ENCODE measurements at places on chromosomes 12 and 14.

GRCh38 chr12:18895946-18896345 lies 158.0 kb downstream of the CAPZA3 start:
- DNase-seq = no peak

DNA sequence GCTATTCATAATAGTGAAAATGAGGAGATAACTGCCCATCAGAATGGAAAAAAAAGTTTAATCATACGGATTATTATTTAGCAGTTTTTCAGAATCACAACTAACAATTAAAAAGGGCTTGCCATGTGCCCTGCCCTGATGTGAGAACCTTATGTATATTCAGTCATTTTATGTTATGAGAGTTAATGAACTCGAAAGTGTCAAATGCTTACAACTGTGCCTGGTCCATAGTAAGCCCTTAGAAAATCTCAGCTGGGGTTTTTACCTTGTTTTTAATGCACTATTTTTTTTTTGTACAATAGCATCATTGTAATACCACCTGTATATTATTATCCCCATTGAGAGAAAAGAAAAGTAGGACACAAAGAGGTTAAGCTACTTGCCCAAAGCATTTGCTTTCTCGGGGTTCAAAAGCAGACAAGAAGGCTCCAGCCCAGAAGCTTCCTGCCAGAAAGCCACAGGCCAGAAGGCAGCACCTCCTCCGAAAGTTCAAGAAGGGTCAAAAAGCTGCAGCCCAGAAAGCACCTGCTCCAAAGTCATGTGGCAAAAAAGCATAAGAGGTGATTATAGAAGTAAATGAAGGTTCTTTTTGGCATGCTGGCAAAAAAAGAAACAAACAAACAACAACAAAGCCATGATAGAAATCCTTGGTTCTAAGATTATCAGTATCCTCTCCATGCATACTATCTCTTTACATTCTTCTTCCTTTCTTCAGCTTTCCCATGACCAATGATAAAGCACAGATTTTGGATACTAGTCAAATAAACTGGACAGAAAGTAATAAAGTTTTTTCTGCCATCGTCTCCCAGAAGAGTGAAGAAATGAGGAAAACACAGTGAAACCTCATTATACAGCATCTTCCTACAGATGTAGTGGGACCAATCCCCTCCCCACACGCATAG lies 59.1 kb upstream of the NAP1L1 start:
- DNase-seq = no peak

- DNase-seq = peak; percentile 45
Observed at GRCh38 chr14:61188196-61188595, 92.9 kb downstream of the TMEM30B start.

- DNase-seq = no peak
Observed at GRCh38 chr12:42402821-42403411, 76.9 kb downstream of the PPHLN1 start.

DNA sequence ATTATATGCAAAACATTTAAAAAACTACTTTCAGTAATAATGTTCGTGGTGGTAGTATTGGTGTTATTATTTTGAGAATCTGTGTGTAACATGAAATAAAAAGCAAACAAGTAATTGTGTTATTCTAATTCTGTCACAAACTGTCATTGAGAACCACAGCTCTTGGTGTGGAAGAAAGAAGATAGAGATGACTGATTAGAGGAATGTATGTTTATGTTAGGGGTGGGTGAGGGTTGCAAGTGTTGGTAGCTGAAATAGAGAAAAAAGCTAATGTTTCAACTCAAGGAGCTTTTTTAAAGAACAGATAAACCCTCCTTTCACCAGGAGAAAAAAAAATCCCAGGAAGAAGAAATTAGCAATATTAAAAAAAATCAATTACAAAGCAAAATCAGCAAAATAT lies 18.3 kb downstream of the DNM1L start:
- DNase-seq = no peak

DNA sequence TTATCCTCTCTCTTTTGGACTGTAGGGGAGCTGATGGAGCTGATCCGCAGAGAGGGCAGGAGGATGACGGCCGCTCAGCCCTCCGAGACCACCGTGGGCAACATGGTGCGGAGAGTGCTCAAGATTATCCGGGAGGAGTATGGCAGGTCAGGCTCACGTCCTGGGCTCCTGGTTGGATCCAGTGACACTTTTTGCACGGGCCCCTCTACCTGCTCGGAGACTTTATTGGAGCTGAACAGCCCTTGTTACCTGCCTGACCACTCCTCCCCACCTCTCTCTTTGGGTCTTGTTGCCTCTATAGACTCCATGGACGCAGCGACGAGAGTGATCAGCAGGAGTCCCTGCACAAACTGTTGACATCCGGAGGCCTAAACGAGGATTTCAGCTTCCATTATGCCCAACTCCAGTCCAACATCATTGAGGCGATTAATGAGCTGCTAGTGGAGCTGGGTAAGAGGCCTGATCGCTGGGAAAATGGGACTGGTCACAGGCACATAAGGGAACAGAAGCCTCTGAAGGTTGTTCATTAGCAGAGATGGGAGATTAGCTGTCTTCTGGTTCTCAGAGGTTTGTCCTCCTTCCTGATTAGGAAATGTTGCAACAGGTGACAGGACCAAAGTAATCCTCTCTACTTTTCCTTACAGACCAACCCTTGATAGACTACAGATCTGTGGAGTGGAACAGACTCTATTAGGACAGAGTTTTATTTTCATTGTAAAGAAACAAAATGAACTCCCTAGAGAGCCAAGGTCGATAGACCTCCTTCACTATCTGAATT lies 718 bp downstream of the EIF2B2 start:
- DNase-seq = no peak

- DNase-seq = no peak
Observed at GRCh38 chr12:127619869-127620734, 646.9 kb upstream of the TMEM132C start.

DNA sequence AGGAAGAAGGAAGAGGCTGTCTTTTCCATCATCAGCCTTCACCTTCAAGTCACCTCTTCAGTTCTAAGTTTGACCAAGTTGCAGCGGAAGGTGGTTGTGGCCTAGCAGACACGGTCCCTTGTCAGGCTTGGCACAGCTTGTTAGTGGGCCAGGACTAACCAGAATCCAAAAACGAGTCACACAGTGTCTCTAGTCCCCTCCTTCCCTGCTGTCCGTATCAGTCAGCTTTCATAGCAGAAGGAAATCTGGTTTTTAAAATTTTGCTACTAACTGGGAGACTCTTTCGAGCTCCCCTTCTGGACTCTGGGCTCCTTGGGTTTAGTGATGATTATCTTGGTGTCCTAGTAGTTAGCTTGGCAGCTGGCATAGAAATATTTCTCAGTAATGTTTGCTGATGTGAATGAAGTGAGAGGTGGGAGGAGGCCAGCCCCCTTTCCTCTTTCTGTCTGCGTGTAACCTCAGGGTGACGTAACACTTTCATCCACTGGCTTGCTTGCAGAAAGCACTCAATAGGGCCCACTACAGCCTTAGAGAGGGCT lies 3.8 kb downstream of the ETV6 start:
- no peak for DNase-seq

- no peak for DNase-seq
Observed at GRCh38 chr14:74429221-74429691, 3.2 kb upstream of the SYNDIG1L start.

- no peak for DNase-seq
Observed at GRCh38 chr12:22641353-22642053, 16.5 kb downstream of the ETNK1 start.

- no peak for DNase-seq
Observed at GRCh38 chr14:31257244-31257553, 49.6 kb upstream of the HECTD1 start.

- DNase-seq = no peak
Observed at GRCh38 chr12:54134850-54135249, 53.9 kb downstream of the SMUG1 start.

DNA sequence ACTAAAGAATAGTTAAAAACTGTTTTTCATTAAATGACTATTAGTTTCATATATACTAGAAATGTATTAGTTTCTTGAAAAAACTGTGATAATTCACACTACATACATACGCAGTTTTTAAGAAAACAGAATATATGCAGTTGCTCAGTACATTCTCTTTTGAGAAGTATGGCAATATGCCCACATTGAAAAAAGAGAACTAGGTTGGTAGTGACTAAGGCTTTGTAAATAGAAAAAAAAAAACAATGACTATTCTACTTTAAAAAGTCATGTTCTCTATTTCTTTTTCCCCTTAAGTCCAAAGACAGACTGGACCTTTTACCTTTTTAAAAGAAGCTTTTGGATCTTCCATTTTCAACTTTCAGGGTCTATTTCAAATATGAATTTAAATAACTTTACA lies 25.0 kb downstream of the SNX6 start:
- DNase-seq = no peak

DNA sequence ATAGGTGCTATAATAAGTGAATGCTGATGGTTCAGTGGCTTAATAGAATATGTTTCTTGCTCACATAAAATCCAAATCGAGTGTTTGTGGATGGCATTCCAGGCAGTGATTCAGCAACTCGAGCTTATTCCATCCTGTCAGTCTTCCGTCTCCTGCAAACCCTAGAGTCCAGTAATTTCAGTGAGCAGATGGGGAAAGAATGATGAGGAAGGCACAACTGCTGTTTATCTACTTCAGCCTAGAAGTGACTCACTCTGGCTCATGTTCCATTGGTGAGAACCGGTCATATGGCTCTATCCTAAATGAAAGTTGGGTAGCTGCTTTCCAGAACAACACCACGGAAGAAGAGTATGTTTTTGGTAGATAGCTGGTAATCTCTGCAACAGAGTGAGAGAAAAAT lies 421.8 kb upstream of the PDE3A start:
- no peak for DNase-seq

DNA sequence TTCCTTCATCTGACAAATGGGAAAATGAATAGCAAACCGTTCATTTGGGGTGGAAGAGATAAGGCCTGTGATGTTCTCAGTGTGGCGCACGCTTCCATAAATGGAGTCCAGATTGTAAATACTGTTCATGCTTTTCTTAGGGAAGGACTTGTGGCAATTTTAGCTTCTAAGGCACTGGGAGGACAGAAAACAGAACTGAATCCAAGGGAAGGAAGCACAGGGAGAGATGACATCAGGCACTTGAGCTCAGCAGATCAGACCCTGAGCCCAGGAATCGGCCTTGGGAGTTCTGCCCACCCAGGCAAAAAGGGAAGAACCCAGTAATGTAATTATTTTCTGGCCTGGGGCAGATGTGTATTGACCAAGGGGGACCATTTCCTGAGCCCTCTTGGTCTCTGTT lies 7.2 kb upstream of the SH2B3 start:
- no peak for DNase-seq

DNA sequence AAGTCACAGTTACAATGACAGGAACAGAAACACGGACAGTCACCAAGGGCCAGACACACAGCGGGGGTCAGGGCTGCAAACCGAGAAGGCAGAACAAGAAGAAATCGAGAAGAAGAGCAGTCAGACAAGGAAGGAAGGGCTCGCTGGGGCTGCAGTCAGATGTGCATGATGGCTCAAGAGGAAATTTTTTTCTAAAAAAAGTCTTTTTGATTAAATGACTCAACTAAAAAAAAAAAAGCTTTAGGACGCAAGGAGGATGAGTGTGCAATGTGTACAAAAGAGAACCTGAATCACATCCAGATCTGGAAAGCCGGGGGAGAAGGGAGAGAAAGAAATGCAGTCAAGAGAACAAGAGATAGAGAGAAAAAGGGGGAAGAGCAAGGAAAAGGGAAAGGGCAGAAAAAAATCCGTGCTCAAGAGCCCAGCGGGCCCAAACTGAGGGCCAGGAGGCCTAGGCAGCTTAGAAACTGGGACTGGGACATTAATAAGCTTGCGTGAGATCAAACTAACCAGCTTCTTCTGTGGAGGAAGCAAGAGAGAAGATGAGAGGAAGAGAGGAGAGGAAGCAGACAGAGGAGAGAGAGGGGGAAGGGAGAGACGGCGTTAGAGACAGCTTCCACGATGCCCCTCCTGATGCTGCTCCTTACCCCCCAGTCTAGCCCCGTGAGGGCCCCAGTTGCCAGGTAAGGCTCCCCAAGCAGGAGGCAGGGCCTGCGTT lies 6.7 kb downstream of the IFFO1 start:
- DNase-seq = no peak

GRCh38 chr12:131471946-131472732 lies 238.8 kb upstream of the SFSWAP start:
- no peak for DNase-seq

DNA sequence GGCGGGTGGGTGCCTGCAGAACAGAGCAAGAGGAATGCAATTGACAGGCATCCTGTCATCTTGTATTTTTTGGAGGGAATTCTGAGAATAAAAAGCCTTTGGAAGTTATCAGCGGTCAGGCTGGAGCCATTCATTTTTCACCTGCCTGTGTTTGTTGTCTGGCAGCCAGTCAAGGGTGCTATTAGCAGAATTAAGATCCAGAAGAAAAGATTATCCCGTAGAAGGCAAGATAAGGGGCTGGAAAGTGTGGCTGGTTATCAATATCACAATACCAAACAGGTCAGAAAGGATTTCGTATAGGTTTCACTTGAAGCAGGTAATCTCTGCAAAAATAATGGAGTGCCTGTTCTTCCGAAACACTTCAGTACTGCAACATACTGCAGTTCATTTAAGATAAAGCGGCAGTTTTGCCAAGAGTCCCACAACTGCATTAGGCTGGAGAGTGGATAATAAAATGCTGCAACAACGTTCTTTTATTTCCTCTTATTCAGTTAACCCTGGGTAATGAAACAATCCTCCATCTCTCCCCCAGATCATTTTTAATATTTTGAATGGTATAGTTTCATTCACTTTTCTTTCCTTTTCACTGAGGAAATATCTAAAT lies 171.2 kb upstream of the CDKN3 start:
- DNase-seq = no peak

- DNase-seq = no peak
Observed at GRCh38 chr12:121448771-121449315, 48.9 kb downstream of the RNF34 start.

- DNase-seq = no peak
Observed at GRCh38 chr14:74804219-74804825, 41.2 kb downstream of the YLPM1 start.

- DNase-seq = no peak
Observed at GRCh38 chr12:129064209-129064855, 211.1 kb downstream of the GLT1D1 start.

- DNase-seq = no peak
Observed at GRCh38 chr12:26704214-26704613, 128.8 kb downstream of the ITPR2 start.

DNA sequence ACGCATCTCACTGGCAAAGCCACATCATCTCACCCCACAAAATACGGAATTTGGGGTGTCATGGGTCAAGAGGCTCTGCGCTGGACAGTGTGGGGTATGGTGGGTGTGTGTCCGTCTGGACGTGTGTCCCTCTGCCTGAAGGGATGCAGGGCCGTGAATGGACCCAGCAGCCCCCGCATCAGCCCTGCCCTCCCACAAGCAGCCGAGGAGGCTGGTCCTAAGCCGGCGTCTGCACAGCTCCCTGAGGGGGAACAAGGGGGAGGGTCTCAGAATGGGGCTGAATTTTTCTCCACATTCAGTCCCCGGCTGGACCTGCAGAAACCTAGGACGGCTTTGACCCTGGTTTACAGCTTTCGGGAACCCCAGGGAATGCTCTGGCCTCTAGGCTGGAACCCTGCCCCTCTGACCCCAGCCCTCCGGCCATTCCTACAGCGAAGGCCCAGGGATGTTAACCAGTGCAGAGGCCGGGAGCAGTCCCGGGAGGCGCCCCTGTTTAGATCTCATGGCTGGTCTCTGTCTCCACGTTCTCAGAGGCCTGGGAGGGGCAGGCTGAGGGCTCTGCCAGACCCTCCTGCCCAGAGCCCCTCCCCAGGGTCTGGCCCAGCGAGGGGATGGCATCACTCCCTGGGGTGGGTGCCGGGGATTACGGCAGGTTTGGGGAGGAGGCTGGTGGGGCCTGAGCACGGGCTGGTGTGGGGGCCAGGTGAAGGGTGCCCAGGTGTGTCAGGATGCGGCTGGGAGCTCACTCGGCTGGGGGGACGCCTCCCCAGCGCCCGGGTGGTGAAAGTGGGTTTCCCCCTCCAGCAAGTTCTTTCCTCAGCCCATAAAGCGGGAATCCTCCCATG lies 156.5 kb upstream of the C14orf180 start:
- DNase-seq = no peak

Data from lower lobe of right lung (tissue), 2 donors.